ENCODE measurements at places on chromosomes 1 and 21.

DNA sequence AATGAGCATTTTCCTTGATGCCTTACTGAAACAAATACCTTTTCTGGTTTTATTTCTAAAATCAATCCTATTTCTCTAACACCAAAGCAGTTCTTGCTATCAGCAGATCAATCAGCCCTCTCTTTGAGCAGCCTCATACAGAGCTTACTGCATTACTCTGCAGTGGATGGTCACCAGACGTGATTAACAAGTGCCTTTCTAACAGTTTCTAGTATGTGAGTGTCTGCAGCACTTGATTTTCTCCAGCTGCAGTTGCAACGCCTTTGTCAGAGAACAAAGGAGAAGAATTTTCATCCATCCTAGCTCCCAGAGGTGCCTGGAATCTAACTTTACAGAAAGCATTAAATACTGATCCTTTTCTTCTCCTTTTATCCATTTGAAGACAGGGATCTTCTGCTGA lies 177.3 kb upstream of the SGIP1 start:
- no peak overlapping the region for H3K4me3 ChIP-seq
- H3K36me3 ChIP-seq = peaks cover 67% of the 10 kb centered on the region
- DNase-seq = no peak
- H3K27ac ChIP-seq = peak overlapping the region; percentile 60

DNA sequence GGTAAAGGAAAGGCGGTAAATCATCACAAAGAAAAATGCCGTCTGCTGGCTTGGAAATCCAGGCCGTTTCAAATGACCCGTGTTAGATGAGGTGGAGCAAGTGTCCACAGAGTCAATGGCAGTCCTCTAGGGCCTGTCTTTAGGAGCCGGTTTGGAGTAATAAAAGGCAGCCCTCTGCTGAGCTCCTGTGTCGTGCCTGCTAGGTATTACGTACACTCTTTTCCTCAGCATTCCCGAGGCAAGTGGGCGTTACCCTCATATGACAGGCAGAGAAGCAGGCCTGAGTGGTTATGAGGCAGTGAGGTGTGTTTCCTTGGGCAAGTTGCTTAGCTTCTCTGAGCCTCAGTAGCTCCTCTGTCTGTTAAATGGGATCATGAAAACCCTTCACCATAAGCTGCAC lies 7.7 kb downstream of the NENF start:
- no peaks in the 10 kb centered on the region for H3K27me3 ChIP-seq
- H3K36me3 ChIP-seq = peaks cover 6% of the 10 kb centered on the region
- H3K4me3 ChIP-seq = no peak overlapping the region
- no peak overlapping the region for H3K27ac ChIP-seq
- DNase-seq = no peak
- peaks cover 14% of the 10 kb centered on the region for H3K4me1 ChIP-seq

DNA sequence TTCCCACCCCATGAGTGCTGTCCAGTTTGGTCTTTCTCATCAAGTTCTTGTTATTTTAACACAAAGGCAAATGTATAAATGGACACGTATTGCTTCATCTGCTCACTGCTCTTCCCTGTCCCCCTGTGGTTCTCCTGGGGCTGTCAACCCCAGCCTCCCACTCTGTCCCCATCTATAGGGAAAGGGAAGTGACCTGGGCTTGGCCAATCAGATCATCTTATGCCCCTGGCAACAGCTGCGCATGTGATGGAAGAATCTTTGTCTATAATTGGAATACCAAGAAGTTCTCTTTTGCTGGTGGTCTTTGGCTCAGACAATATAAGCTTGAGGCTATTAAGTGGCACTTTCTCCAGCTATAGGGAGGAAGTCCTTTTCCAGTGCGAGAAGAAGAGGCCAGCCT lies 4.7 kb upstream of the CCSAP start:
- H3K4me3 ChIP-seq = no peak overlapping the region
- H3K4me1 ChIP-seq = peaks cover 5% of the 10 kb centered on the region
- no peak overlapping the region for H3K27ac ChIP-seq
- peaks cover 23% of the 10 kb centered on the region for H3K27me3 ChIP-seq
- H3K36me3 ChIP-seq = no peaks in the 10 kb centered on the region

- no peak overlapping the region for H3K27ac ChIP-seq
- peaks cover 22% of the 10 kb centered on the region for H3K27me3 ChIP-seq
- no peaks in the 10 kb centered on the region for H3K36me3 ChIP-seq
Observed at GRCh38 chr1:34268311-34268954, 91.7 kb downstream of the C1orf94 start.

DNA sequence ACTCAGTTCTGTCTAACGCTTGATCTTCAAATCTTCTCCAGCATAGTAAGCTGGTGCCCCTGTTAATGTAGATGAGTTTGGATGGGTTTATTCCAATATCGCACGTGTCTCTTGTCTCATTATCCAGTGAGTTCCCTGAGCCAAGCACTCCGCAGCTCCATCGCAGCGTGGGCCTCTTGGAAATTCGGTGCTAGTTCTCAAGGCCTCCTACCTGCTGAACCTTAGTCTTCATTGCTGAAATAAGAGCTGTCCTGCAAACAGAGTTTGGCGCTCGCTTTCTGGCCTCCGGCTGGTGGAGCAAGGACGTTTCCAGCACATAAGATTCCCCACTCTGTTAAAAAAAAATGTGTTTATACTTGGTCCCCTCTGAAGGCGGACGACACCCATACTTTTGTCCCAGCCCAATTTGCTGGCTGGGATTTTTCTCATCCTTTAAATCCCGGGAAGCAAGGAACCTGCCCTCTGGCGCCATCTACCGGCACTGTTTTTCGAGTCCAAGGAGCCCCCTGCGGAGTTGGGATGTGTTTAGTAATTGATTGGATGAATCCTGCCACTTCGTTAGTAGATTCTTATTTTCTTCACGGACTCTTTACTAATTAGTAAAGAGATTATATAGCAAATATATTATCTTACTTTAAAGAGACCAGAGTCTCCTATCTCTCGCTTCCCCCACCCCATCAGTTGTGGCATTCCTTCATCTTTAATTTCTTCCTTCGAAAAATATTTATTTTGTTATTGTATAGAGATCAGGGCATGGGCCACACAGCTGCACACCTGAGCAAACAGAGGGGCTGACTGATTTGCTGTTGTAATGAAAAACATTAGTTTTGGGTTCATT lies 14.7 kb downstream of the JUN start:
- H3K36me3 ChIP-seq = no peaks in the 10 kb centered on the region
- H3K27ac ChIP-seq = no peak overlapping the region
- DNase-seq = peak; percentile 15
- no peak overlapping the region for H3K4me3 ChIP-seq
- H3K27me3 ChIP-seq = peaks cover 3% of the 10 kb centered on the region
- H3K4me1 ChIP-seq = peaks cover 12% of the 10 kb centered on the region
